AG04450 (cell line): ENCODE measurements at places on chromosomes 3 and 15. TPM values are rescaled to one million over a fixed set of nuclear protein-coding genes. Genes with fewer than 3 reads are reported as not detected.

DNA sequence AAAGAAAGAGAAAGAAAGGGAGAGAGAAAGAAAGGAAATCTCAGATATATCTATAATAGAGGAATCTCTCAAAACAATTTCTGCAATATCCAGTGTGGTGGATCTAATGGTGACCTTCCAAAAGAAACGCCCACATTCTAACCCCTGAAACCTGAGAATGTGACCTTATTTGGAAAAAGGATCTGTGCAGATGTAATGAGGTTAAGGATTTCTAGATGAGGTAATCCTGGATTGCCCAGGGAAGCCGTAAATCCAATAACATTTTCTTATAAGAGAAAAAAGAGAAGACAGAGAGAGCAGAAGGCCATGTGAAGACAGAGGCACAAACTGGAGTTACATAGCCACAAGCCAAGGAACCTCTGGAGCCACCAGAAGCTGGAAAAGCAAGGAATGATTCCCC lies 307.6 kb downstream of the ZBTB20 start:
- no peak for DNase-seq

DNA sequence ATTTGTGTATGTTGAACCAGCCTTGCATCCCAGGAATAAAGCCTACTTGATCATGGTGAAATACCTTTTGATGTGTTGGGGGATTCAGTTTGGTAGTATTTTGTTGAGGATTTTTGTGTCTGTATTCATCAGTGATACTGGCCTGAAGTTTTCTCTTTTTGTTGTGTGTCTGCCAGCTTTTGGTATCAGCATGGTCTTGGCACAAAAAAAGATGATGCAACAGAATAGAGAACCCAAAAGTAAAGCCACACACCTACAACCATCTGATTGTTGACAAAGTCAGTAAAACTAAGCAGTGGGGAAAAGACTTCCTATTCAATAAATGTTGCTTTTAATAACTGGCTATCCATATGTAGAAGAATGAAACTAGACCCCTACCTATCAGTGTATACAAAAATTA lies 77.6 kb downstream of the TCF12 start:
- DNase-seq = no peak

DNA sequence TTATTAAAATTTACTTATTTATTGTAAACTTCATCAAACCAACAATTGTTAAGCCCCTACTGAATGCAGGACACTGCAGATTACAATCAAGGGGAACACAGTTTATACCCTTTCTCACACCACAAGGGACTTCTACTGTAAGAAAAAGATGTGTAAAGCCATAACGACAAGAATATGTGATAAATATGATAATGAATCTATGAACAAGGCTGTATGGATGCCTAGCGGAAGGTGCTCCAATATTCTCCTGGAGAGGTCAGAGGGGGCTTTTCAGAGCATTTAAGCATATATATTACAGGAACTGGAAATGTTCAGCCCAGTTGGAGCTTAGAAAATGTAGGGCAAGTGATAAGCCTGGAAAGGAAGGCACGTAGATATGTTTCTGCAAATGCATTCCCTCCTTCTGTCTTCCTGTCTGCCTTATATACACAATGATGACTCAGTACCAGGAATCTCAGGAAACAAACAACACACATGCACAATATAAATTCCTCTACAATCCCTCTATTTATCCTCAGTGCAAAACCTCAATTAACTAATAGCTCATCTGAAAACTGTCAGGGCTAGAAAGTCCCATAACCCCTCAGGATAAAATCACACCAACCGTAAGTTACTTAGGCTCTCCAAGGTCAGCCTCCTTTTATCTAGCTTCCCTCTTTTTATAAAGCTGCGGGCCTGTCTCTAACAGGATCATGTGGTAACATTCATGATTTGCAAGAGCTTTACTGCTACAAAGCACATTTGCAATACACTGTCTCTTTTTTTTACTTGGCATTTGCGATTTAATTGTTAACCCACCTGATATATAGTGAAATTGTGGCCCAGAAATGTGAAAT lies 393.1 kb downstream of the LPP start:
- peak; percentile 55 for DNase-seq

- DNase-seq = no peak
Measured at GRCh38 chr3:140100479-140100878, 165.5 kb downstream of the CLSTN2 start.

- no peak for DNase-seq
Measured at GRCh38 chr15:67201136-67201535, 53.3 kb downstream of the AAGAB start.

The CD96 gene
- polyA plus RNA-seq = 0.12 and 0.41 TPM in 2 replicates

DNA sequence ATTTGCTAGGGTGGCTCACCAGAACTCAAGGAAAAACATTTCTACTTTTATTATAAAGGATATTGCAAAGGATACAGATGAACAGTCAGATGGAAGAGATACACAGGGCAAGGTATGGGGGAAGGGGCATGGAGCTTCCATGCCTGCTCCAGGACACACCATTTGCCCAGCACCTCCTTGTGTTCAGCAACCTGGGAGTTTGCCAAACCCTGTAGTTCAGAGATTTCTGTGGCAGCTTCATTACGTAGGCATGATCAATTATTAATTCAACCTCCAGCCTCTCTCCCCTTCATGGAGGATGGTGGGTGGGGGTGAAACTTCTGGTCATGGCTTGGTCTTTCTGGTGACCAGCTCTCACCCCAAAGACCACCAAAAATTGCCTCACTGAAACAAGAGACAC lies 353.9 kb upstream of the THBS1 start:
- no peak for DNase-seq

The CCDC80 gene
- polyA plus RNA-seq = 202 and 289 TPM in 2 replicates

GRCh38 chr3:106431721-106432120 lies 562.9 kb upstream of the CBLB start:
- no peak for DNase-seq

The UNC13C gene
- not detected in 2 replicates for polyA plus RNA-seq

The SLC33A1 gene
- 23.0 and 27.8 TPM in 2 replicates for polyA plus RNA-seq

The RBPMS2 gene
- 0.88 and 1.3 TPM in 2 replicates for polyA plus RNA-seq

The MORC1 gene
- not detected in 2 replicates for polyA plus RNA-seq

The ALG1L2 gene
- polyA plus RNA-seq = 0.29 TPM in 1 of 2 replicates, not detected in the other

DNA sequence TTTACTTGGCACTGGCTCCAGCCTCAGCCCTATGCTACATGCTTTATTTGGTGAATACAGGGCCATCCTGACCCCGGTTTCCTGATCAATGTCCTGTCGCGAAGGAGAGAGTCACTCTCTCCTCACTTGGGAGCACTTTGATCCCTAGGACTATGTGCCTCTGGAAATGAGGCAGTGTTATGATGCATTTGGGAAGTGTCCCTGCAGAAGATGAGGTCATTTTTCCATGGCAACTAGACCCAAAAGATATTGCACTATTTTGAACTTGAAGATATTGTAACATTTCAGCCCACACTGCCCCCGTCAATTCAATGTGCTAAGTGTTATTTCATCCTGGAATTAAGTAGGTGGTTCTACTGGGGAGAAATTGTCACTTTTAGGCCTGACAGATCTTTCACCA lies 68.0 kb downstream of the LRRK1 start:
- no peak for DNase-seq

- DNase-seq = no peak
Measured at GRCh38 chr3:132554437-132554836, 42.6 kb upstream of the ACKR4 start.

- DNase-seq = no peak
Measured at GRCh38 chr15:27414168-27414870, 443.3 kb downstream of the GABRG3 start.

The IMPG2 gene
- polyA plus RNA-seq = 0.17 and 0.19 TPM in 2 replicates

The THSD4 gene
- 45.8 and 57.2 TPM in 2 replicates for polyA plus RNA-seq

The ACAA1 gene
- 47.6 and 50.9 TPM in 2 replicates for polyA plus RNA-seq

DNA sequence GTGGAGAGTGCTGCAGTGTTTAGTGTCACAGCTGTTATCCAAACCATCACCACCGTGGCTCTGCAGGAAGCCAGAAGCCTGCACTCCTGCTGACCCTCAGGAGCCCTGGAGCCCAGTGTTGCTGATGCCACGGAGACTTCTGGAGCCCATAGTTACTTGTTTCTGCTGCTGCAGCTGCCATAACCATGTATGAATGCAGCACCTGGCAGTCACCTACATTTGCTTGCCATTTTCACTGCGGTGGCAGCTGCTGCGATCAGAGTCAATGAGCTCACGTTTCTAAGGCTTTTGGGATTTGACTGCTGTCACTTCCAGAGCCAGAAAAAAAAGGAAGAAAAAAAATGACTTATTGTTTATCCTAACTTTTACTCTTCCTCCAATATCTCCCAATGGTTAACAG lies 299.2 kb upstream of the THRB start:
- no peak for DNase-seq

The MAPKBP1 gene
- polyA plus RNA-seq = 6.1 and 10.3 TPM in 2 replicates

- no peak for DNase-seq
Measured at GRCh38 chr3:136939489-136939888, 18.3 kb upstream of the IL20RB start.

The CPN2 gene
- polyA plus RNA-seq = not detected in 2 replicates

DNA sequence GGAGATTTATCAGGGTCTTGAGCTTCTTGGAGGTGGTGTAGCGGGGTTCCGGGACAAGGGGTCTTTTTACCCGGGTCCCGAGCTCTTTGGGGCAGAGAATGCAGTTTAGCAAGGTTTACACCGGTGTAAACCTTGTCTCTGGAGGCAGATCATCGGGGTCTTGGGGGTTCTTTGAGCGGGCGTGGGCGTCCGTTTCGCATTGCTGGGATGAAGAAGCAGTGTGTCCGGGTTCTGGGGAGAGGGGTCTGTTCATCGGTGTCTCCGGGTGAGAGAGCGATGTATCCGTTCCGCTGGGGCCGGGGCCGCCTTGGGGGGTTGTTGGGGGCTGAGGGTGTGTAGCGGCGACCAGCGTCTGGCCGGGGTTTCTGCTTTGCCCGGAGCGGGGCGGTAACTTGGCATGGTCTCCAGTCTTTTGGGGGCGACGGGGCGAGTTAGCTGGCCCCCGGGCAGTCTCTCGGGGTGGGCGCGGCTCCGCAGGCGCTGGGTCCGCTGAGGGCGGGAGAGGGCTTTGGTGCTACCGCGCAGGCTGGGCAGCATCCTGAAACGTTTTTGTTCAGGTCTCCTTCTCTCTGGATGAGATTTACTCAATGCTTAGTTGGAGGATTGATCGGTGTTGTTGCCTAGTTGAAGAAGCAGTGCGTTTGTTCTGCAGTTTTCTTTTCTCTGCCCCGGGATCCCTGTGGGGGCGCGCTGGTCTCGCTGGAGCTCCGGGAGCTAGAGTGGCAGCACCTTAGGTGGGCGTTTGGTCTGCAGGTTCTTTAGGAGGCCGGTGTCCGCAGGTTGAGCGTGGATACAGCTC lies 843 bp downstream of the GLCE start:
- no peak for DNase-seq

The EXD1 gene
- not detected in 2 replicates for polyA plus RNA-seq

The TAGLN3 gene
- polyA plus RNA-seq = 2.2 and 2.5 TPM in 2 replicates

DNA sequence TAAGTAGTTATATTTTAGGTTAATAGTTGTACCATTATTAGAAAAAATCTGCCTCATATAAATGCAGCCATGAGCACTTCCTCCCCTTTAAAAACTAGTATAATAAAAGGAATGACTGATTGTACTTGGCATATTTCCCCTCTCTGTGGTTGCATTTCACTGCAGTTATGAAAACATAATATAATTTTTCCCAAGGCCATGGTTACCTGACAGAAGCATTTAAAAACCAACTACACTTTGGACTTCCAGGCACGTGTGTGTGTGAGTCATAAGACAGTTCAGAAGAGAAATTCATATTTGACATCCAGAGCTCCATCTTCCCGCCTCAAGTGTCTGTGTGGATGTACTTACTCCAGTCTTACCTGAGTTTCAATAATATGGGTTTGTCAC lies 828.2 kb upstream of the CFAP20DC start:
- DNase-seq = no peak

GRCh38 chr3:30162579-30162978 lies 443.8 kb upstream of the TGFBR2 start:
- DNase-seq = peak; percentile 54

The TUSC7 gene
- polyA plus RNA-seq = not detected in 2 replicates

DNA sequence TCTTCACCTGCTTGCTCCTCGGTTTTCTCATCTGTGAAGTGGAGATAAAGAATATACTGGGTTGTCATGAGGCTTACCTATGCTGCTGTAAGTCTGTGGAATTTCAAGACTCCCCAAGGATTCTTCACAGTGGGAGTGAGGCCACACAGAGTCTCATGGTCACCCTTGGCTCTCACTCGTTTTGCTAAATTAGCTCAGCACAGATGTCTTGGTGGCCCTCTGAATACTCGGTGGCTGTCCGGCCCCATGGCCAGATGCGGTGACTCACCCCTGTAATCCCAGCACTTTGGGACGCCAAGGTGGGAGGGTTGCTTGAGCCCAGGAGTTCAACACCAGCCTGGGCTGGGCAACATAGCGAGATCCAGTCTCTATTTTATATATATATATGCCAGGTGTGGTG lies 5.0 kb upstream of the CHCHD6 start:
- no peak for DNase-seq

The PRRT3 gene
- 3.4 and 4.2 TPM in 2 replicates for polyA plus RNA-seq

DNA sequence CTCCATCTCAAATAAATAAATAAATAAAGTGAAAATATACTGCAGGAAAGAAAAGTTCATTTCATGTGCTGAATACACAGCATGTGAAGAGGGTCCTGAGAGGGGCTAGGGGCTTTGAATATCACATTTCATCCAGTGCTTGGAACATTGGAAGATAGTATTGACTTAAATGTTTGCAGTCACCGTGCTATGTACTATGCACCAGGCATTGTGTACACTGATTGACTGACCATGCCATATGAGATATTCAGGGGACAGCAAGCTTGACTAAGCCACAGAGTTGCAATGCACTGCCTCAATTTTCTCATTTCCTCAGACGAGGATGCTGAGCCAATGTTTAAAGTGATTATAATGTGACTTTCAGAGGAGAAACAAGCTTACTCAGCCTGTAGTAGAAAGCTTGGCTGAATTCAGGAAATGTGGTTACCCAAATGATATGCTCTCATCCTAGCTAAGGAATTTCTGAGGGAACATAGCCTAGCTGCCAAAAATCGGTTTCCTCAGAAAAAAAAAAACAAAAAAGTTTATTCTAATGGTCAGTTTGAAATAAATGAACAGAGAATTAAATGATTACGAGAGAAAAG lies 557.9 kb downstream of the FGF12 start:
- no peak for DNase-seq

The VPS39 gene
- polyA plus RNA-seq = 67.3 and 69.0 TPM in 2 replicates

DNA sequence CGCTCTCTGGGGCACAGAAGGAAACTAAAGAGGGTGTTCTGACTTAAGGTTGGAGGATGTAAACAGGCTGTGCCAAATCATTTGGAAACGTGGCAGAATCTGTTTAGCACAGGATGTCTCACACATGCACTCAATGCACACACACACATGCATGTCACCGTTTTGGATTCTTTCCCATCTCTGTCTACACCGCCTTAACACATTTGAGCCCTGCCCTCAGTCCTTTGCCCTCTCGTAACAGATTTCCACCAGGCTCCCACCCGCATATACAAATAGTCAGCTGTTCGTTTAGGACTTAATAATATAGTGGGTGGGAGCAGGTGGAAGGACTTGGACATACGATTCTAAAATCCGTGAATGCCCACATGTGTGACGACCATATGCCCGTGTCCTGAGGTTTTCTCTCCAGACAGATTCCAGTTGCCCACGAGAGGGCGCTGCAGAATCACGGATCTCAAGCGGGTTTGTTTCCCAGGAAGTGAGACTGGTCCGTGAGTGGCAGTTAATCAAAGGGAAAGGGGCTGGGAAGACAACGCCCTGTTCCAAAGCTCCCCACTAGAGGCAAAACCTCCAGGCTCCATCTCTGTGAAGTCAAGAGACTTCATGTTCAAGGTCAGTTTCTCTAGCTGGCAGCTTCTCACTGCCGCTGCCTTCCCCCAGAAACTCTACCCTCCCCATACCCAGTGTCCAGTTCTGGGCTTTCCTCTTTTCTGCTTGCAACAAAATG lies 44.5 kb downstream of the NOX5 start:
- peak; percentile 73 for DNase-seq

The ITIH3 gene
- polyA plus RNA-seq = 0.72 and 0.86 TPM in 2 replicates

The VPS8 gene
- polyA plus RNA-seq = 33.4 and 40.6 TPM in 2 replicates

The PPP1R14D gene
- polyA plus RNA-seq = not detected in 2 replicates
